Stimulated activated CD8-positive, alpha-beta memory T cell treated with anti-CD3 and anti-CD28 coated beads, Interleukin-7, amount 100 ng/mL, for 4 hours (primary cell): ENCODE measurements at places on chromosomes 1 and 21.

GRCh38 chr21:42486531-42486930 lies 9.5 kb downstream of the RSPH1 start:
- DNase-seq: no peak

DNA sequence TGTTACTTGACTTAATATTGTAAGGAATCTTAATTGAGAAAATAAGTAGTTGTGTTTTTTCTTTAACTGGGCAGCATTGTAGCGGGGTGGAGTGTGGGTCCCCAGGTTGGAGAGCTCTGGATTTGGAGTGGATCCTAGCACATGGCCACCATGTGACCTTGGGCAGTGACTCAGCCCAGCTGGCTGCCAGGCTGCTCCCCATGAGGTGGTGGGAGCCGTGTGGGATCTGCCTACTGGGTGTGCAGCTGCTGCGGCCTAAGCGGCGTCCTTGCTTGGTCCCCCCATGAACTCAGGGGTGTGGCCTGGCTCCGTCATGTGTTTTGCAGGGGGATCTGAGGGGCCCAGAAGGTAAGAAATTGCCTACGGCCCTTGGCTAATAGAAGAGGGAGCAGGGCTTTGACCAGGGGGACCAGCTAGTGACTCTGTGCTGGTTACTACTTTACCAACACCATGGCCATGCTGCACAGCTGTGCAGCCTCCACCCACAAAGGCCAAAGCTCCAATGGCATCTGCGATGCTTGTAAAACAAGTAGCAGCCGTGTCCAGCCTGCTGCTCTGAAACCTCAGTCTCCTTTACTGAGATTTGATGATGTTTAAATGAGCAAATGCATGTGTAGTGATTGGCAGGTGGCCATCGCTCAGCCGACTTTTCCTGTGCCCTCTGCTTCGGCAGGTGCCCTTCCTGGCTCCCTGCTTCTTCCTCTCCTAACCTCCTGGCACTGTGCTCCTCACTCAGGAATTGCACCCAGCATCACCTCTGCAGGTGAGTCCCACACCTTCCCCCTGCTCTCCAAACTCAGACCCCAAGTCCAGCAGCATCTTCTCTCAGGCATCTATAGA lies 68.3 kb downstream of the ADARB1 start:
- no peak for DNase-seq

GRCh38 chr1:99728494-99729235 lies 37.8 kb downstream of the FRRS1 start:
- no peak for DNase-seq

DNA sequence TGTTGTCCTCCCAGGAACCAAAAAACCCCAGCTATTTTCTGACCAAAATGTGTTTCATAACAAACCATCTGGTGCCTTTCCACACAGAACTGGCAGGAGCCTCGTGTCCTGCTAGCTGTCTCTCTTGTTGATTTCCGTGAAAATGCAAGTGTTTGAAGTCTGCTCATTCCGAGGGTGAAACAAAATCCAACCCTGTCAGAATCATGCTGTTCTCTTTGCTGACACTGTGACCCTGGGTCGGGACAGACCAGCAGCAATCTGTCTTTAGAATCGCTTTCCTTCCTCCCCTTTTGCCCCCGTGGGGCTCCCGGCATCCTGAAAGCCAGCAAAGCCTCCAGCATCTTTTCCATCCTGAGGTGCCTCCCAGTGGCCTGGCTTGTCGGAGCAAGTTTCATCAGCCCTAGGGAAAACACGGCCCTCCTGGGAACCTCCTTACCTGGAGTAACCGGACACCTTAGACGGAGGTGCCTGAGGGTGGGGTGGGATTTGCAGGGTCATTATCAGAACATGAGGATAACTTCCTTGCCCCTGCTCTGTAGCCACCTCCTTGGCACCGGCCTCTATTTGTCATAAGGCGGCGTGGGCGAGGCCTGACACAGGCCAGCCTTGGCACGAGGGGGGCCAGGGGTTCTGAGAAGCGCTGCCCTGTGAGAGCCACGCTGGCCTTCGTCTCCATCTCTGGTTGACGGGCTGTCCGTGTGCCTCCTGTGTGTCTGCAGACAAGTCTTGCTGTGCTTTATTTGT lies 24.9 kb downstream of the LDLRAP1 start:
- DNase-seq: no peak

- no peak for DNase-seq
Observed at GRCh38 chr1:3688356-3689137, 36.2 kb downstream of the TP73 start.

DNA sequence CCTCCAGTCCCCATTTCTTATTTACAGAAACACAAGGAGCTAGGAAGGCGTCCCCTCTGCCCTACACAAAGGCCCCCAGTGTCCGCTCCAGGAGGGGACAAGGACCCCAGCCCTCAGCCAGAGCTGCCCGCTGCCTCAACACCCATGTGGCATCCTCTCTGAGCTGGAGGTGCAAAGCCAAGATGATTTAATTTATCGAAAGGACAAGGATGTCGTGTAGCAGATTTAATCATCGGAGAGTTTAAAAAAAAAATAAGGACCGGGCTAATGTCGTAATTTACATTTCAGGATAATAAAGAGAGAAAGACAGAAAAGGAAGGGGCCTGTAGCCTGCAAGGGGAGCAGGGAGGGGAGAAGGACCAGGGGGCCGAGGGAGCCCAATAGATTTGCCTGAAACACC lies 68.3 kb upstream of the CASZ1 start:
- DNase-seq: no peak

DNA sequence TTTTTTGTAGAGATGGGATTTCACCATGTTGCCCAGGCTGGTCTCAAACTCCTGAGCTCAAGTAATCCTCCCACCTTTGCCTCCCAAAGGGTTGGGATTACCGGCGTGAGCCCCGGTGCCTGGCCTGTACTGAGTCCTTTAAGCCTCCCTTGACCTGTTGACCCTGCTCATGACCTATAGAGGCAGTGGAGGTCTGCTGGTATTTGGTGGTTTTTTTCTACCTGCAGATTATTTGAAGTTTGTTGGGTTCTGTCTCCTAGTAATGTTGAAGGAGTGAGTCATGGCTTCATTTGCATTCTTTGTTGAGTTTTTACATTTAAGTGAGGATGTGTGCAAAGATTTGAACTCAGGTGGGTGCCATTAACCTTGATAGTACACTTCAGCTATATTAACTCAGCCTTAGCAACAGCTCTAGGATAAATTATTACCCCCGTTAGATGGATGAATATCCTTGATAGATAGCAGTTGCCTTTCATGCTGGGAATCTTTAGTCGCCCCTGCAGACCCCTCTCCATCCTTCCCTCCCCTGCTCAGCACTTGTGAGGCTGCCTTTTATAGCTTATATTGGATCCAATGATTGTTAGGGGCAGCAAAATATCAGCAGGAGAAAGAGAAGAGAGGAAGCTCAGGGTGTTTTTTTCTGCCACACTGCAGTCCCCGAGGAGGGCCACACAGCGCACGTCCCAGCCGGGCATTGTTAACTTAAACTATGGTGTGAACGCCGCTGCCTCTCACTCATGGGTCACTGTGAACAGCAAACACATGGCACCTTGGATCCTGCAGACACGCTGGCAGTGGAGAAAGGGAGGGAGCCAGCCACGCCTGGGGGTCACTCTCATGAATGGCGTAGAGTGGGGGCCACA lies 14.9 kb upstream of the NPPB start:
- no peak for DNase-seq

- DNase-seq: no peak
Observed at GRCh38 chr1:38293567-38293966, 247.0 kb upstream of the POU3F1 start.

GRCh38 chr1:44695671-44696070 lies 21.2 kb downstream of the ARMH1 start:
- no peak for DNase-seq

DNA sequence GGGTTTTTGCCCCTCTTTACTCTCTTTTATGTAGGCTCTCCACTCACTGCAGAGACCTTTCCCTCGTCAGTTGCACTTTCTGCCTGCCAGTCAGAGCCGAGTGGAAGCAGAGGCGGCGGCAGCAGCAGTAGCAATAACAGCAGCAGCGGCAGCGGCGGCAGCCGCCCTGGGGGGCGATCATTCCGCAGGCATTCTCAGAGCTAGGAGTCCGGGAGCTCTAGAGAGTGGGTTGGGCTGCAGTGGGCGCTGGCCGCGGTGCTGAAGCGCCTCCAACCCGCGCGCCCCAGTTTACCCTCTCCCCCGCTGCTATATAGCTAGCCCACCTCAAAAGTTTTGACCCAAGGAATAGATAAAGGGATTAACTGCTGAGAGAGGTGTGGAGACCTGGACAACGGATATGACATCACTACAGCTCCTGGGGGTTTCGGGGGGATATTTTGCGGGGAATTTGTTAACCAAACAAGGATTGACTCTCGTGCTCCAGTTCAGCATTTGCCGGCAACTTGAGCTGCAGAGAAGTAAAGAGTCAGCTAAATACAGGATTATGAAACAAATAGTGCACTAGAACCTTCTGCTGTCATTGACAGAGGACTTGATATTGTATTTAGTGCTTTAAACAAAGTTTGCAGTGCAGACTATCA lies at the start of gene OLFM3:
OLFM3 (minus strand) TSS at position 102 of the 641 bp plus-strand sequence.
- no peak for DNase-seq

DNA sequence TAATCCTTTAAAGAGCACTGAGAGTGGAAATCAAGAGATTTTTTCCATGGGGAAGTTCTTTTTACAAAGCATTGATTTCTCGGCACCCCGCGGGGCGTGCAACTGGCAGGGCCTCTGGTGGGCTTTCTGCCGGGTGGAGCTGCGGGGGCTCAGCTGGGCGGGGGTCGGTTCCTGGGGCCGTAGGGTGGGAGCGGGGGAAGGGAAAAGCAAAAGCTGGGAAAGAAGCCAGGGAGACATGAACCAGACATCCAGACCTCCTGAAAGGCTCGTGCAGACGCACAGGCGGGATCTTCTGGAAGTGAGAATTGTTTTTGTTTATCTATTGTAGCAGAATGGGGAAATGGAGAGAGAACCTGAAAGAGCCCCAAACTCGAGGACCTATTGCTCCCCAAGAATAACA lies 235.2 kb downstream of the FAM72C start:
- DNase-seq: no peak

- no peak for DNase-seq
Observed at GRCh38 chr1:228293816-228294500, 86.1 kb downstream of the OBSCN start.

DNA sequence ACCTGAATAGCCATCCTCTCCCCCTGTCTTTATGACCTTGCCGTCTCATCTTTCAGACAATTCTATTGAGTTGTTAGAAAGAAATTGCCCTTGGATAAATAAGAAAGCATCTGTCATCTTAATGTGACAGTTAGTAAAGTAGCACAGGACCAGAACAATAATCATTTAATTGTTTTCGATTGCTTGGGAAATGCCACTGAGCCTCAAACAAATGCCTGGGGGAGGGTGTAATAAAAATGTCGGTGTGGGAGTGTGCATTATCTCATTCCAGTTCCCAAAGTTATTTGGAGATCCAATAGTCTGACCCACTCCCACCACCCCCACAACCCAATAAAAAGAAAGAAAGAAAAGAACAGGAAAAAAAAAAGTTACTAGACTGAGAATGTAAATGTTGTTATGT lies 509.3 kb upstream of the LRRC7 start:
- no peak for DNase-seq

- no peak for DNase-seq
Observed at GRCh38 chr1:67991546-67991945, 58.9 kb downstream of the DIRAS3 start.

DNA sequence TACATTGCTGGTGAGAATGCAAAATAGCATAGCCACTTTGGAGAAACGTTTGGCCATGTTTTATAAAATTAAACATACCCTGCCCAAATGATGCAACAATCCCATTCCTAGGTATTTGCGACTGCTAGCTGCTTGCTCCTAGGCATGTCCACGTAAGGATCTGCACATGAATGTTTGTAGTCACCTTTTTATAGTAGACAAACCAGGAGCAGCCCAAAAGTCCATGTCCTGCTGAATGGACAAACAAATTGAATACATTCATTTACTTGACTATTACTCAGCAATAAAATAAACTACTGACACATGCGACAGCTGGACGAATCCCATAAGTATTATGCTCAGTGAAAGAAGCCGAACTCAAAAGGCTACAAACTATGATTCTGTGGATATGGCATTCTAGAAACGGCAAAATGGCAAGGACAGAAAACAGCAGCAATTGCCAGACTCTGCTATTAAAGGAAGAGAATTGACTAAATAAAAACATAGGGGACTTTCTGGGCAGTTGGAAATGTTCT lies 161.9 kb upstream of the GALNT2 start:
- DNase-seq: no peak

GRCh38 chr1:216076751-216077150 lies 346.5 kb downstream of the USH2A start:
- no peak for DNase-seq

GRCh38 chr1:88612773-88613172 lies 71.3 kb upstream of the PKN2 start:
- no peak for DNase-seq

DNA sequence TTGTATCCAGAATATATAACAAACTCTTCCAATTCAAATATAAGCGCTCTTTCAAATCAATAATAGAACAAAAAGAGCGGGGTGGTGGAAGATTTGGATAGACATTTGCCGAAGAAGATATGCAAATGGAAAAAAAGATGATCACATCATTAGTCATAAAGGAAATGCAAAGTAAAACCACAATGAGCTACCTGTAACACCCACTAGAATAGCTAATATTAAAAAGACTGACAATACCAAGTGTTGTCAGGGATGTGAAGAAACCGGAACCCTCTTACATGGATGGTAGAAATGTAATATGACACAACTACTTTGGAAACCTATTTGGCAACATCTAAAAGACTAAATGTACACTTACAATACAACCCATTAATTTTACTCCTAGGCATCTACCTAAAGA lies 5.7 kb upstream of the TRAF5 start:
- no peak for DNase-seq

- no peak for DNase-seq
Observed at GRCh38 chr21:44792702-44793591, 8.7 kb downstream of the UBE2G2 start.

DNA sequence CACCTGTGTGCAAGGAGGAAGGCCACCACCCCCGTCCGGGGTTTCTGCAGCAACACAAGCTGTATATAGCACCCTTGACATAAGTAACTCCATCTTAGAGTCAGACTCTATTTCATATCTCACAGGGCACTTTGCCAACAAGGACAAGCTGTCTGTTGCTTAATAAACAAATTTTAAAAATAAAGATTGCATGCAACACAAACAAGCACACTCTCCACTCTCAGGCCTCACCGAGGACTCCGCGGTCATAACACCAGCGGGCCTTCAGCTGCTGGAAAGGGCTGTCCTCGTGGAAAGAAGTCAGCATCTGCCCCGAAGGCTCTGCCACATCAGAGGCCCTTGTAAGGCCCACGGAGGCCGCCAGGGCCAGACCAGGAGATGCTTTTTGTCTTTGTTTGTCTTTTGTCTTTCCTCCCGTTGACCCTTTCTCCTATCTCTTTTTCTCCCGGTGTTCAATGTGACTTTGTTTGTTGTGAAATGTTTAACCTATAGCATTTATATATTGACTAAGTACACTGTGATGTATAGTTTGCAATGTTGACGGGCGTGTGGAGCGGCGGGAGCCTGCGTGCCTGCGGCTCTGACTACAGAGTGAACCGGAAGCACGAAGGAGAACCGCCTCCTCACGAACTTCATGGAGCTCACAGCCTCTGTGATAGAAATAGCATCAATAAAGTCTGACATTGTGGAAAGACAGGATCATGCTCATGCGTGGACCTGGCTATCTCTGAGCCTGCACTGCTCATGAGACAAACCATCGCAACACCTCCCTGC lies 24.1 kb downstream of the MEGF6 start:
- no peak for DNase-seq
